Pulmonary artery endothelial cell (primary cell): ENCODE measurements at places on chromosomes 11 and 22. TPM values are rescaled to one million over a fixed set of nuclear protein-coding genes. Genes with fewer than 3 reads are reported as not detected.
A peak's percentile ranks its signal among the peaks of the same experiment; 100 is the strongest.

GRCh38 chr11:130720232-130721022, 195.9 kb downstream of the SNX19 start:
- DNase-seq, result no peak

The TRIM6 gene
- 2.0 TPM in 2 replicates for total RNA-seq

DNA sequence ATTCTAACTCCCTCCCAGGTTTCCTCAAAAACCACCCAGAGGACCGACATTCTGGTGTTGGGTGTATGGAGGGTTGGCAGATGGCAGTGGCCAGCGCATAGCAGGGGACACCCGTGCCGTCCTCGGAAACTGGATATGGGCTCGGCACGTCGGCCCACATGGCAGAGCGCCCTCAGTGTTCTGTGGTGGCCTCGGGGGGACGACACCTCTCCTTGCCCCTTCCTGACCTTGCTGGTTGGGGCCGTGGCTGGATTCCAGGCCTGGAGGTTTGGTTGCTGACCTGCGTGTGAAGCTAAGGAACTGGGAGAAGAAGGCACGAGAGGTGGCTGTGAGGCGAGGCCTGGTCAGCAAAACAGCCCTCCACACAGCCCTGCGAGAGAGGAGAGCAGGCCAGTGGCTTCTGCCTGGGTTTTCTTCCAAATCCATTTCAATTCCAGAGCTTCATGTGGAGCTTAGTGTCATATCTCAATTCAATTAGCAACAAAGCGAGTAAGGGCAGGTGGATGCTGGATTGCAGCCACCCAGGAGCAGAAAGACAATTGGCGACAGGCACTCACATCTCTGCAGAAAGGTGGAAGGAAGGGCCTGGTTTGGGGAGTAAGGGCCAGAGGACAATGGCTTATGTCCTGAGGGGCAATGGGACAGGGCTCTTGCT, 478.4 kb downstream of the BRD1 start:
- no peak for DNase-seq

DNA sequence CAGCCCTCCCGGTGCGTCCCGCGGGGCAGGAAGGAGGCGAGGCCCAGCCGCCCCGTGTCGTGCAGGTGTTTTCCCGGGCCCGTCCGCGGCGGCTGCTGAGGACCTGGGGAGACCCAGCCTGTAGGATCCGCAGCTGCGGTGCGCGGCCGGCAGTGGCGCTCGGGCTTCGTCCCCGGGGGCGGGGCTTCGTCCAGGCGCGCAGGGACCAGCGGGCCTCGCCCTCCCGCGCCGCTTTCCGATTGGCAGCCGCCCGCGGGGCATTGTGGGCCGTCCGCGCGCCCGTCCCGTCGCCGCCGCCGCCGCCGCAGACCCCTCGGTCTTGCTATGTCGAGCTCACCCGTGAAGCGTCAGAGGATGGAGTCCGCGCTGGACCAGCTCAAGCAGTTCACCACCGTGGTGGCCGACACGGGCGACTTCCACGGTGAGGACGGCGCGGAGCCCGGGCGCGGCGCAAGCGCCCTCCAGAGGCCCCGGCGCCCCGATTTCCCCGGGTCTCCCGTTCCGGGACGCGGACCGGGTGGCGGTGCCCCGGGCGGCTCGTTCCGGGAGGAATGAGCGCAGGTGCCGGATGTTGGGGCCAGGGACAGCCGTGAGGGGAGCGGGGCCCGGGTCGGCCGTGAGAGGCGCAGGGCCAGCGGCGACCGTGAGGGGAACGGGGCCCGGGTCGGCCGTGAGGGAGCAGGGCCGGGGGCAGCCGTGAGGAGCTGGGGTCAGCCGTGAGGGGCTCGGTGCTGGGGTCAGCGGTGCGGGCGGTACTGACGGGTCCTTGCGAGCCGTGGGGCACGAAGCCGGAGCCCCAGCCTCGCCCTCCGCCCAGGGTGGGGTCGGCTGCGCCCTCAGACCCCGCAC, at the start of gene TALDO1:
TALDO1 (plus strand) TSS at position 307 of the 849 bp plus-strand sequence; CDS start at position 325, 18 bp downstream.
- peak; percentile 55 for DNase-seq

DNA sequence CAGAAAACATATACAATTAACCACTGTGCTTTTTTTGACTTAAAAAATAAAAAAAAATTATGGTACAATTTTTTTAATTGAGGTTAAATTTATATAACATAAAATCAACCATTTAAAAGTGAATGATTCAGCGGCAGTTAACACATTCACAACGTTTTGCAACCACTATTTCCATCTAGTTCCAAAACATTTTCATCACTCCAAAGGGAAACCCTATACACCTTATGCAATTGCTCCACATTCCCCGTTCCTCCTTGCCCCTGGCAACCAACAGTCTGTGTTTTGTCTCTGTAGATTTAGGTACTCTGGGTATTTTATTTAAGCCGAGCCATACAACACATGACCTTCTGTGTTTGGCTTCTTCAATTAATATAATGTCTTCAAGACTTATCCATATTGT, 15.3 kb downstream of the DDI1 start:
- no peak for DNase-seq

The LUZP2 gene
- 0.04 TPM in 1 of 2 replicates, not detected in the other for total RNA-seq

The NCAM1 gene
- total RNA-seq, result 0.07 and 0.32 TPM in 2 replicates

GRCh38 chr11:19890308-19890707, 177.7 kb downstream of the NAV2 start:
- DNase-seq, result no peak

DNA sequence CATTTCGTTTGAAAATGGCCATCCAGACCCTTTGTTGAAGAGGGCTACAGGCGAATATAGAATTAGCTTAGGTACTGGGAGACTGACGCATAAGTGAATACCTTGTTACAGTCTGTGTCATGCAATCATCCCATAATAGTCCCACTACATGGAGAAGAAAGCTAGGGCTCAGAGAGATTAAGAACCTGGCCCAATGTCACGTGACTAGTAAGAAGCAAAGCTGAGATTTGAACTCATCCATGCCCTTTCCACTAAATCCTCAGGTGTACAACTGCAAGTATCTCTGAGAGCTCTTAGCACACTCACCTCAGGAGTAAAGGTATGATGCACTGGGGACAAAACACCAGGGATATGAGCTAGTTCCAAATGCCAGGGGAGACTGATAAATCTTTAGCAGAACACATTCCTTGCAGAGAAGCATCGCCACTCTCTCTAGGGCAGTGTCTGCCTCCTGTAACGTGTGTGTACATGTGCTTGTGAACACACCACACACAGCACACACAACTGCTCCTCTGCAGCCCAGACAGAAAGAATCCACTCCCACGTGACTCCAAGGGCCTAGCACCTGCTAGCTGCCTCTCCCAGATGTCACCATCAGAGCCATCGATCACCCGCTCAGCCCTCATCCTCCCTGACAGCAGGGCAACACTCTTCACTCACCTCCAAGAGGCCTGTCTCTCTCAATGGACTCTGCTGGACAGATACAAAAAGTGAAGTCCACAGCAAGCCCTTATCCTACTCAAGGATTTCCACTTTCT, 402.8 kb downstream of the NXPE2 start:
- no peak for DNase-seq

GRCh38 chr11:109971184-109971523, 122.0 kb upstream of the ZC3H12C start:
- peak; percentile 78 for DNase-seq

DNA sequence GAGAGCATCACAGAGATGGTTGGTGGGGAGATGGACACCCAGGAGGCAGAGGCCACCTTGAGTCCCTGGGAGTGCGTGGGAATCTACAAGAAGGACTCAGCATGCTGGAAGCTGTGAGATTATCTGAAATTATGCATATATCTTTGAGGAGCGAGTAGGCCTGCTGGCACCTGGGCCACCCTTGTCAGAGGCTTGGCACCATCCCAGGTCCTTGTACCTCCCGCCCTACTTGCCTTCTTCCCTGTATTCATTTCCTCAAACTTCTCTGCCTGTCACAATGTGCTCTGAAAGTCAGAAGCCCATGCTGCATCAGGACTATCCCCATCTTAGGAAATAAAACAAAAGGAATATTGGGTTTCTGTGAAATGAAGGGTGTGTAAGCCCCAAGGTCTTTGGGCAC, 133.0 kb upstream of the CSNK2A3 start:
- no peak for DNase-seq

DNA sequence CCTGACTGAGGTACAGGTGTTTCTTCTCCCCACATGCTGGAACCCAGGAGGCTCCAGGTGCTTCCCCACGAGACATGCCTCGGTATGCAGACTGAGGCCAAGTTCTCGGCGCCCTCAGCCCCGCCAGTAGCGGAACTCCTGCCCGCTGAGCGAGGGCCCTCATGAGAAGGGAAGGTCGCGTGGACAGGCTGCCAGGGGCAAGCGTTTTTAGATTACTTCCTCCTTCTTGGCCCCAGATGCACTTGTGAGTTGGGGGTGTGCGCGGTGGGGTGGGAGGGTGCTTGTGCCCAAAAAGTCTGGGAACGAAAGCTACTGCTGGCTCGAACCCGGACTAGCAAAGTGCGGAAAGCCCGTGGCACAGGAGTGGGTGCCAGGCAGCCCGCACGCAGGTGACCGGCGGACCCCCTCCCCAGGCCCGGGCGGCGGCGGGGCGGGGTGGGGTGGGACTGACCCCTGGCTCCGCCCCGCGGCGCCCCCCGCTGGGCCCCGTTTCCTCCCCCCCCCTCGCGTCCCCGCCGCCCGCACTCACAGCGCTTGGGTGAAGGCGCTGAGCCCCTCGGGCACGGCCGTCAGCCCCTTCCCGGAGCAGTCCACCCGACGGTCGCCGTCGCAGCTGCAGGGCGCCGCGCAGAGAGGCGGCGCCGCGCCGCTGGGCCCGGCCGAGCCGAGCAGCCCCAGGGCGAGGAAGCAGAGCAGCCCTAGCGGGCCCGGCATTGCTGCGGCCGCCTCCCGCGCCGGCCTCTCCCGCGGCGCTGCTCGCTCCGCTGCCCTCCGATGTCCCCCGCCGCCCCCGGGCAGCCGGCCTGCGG, 797 bp downstream of the LGR4 start:
- no peak for DNase-seq

GRCh38 chr11:66880496-66881450, 23.9 kb downstream of the LRFN4 start:
- DNase-seq, result no peak

DNA sequence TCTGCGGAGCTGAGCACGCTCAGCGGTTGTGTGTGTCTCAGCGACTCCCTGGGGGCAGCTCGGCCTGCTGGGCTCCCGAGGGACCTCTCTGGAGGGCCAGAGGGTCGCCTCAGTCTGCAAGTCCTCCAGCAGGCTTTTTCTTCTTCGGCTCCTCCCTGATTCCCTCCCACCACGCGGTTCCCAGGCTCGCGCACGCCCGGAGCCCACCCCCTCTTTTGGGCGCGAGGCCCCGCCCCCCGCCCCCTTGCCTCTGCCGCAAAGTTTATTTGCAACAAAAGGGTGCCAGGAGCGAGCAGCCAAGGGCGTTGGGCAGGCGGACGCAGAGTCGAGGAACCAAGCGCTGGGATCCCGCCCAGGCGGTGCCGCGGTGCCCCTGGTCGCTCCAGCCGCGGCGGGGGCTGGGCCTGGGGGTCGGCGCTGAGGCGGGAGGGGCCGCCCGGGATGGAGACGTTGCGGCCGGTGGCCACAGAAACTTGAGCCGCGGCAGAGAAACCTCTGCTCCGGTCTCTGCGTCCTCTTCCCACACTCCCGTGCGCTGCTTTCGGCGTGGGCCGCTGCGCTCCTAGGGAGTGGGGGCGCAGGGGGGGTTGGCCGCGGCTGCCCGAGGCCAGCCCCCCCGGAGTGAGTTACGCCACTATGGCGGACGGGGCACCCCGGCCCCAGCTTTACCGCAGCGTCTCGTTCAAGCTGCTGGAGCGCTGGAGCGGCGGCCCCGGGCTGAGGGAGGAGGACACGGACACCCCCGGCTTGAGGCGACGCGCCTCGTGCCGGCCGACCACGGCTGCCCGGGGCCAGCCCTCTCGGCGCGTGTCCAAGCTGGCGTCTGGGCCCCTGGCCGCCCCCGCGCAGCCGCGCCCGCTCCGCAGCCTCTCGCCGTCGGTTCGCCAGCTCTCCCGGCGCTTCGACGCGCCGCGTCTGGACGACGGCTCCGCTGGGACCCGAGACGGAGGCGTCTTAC, at the start of gene ARHGEF17:
ARHGEF17 (plus strand) TSS at position 274 of the 958 bp plus-strand sequence; CDS start at position 637, 363 bp downstream.
- peak; percentile 44 for DNase-seq

GRCh38 chr11:3021125-3021524, 29.0 kb upstream of the NAP1L4 start:
- DNase-seq, result no peak

The SYNGR1 gene
- total RNA-seq, result 2.3 and 3.9 TPM in 2 replicates

The RTCB gene
- total RNA-seq, result 172 and 187 TPM in 2 replicates

The MAPK1 gene
- total RNA-seq, result 74.7 and 113 TPM in 2 replicates

DNA sequence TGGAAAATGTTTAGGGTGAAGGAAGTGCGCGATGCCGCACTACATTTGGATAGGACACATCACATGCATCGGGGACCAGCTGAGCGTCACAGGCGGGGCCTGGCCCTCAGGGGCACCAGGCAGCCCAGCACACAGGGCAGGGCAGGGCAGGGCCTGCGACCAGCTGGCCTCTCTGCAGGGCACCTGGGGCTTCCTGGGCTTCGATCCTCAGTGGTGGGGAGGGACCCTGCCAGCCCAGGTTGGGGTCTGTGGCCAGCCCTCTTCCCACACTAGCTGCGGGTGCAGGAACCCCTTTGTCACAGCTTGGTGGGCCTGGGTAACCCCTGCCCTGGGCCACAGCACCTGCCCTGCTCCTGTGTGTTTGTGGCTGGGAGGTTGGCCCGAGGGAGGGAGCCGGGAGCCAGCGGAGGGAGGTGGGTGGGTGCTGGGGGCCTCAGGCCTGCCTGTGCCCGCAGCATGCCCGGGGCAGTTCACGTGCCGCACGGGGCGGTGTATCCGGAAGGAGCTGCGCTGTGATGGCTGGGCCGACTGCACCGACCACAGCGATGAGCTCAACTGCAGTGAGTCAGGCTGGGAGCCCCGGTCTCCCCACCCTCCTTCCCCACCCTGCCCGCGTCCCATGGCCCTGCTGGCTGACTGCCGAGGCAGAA, 37.9 kb downstream of the ST14 start:
- no peak for DNase-seq

The GAL3ST1 gene
- total RNA-seq, result not detected in 2 replicates

DNA sequence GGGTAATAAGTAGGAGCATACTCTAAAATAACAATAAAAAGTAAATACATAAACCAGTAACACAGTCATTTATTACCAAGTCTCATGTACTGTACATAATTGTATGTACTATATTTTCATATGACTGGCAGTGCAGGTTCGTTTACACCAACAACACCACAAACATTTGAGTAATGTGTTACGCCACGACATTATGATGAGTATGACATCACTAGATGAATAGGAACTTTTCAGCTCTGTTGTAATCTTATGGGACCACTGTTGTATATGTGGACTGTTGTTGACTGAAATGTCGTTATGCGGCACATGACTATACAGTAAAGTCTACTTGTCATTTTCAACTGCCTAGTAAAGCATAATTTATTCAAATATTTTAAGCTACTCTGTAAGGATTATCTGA, 18.6 kb downstream of the KIF18A start:
- DNase-seq, result no peak

The ALG9 gene
- total RNA-seq, result 23.3 and 33.6 TPM in 2 replicates

The NUCB2 gene
- 102 and 114 TPM in 2 replicates for total RNA-seq

DNA sequence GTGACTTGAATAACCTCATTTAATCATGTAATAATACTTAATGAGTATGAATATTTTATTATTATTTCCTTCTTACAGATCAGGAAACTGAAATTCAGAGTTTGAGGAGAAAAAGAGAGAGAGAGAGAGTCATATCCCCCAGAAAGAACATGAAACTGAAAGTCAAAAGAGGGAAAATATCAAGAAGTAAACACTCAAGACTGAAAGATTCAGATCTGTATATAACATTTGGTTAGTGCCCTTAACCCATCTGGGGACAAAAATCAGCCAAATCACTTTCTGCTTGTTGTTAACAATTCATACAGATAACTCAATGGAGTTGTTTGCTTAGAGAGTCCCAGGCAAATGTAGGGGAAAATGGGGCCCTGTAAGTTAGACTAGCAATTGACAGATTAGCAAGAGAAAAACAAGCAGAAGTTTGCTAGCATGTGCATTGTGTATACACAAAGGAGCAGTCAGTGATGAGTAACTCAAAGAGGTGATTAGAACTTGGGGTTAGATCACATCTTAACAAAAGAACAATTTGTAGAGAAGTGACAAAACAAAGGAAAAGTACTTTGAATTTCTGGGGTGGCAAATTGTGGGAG, 25.9 kb upstream of the MMP13 start:
- DNase-seq, result no peak
